Naive thymus-derived CD4-positive, alpha-beta T cell (primary cell): ENCODE measurements at places on chromosomes 12 and 14.

- DNase-seq = no peak
Measured at GRCh38 chr14:100736269-100737180, 9.8 kb downstream of the DLK1 start.

- DNase-seq = no peak
Measured at GRCh38 chr12:67594888-67595287, 53.7 kb upstream of the DYRK2 start.

GRCh38 chr14:72686101-72686500 is 207.8 kb downstream of the DPF3 start:
- no peak for DNase-seq

GRCh38 chr14:35229084-35229791 is 62.9 kb upstream of the PSMA6 start:
- no peak for DNase-seq

DNA sequence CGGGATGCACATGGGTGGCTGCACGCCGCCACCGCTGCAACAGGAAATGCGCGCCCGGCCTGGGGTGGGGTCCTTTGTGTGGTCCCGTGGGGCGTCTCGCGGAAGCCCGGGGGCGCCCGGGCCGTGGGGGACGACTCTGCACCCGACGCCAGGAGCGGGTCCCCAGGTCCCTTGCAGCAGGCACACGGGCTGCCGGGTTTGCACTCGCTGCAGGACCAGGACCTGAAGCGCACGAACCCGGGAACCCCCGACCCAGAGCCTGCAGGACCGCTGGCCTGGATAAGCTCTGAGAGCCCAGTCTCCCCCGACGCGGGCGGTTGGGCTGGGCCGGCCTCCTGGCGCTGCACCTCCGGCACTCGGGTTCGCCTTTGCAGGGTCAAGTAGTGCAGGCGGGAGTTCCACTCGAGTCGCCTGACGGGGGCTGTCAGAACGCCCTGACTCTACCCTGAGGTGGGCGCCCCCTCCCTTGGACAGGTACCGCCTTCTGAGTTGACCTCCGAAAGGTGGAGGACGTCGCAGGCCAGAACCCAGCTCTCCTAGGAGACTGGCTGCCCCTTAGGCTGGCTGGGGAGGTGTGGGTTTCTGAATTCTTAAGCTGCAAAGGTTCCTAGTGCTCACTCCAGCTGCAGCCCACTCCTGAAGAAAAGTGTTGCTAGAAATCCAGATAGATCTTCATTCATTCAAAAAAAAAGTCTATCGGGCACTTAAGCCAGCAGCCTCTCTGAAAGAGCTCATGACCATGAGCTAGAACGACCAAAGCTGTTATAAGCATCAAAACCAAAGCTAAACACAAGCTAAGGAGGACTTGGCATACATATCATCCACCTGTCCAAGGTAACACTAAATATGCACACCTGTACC is 68.0 kb downstream of the RNF34 start:
- peak; percentile 23 for DNase-seq

DNA sequence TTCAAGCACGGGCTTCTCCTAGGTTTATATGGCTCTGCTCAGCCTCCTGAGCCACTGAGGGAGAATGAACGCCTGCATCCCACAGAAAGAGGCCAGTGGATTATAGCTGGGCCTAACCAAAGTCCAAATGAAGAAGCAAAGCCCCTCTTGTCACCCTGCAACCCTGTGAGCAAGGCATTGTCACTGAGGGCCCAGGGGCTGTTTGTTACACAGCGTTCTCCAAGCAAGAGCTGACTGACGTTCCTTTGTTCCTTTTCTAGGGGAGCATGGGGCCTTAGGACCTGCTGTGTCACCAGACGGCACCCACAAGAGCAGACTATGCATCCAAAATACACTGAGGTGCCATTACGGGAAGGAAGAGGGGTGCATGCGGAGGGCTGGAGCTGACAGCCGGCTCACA is 4.3 kb upstream of the FBRSL1 start:
- no peak for DNase-seq

DNA sequence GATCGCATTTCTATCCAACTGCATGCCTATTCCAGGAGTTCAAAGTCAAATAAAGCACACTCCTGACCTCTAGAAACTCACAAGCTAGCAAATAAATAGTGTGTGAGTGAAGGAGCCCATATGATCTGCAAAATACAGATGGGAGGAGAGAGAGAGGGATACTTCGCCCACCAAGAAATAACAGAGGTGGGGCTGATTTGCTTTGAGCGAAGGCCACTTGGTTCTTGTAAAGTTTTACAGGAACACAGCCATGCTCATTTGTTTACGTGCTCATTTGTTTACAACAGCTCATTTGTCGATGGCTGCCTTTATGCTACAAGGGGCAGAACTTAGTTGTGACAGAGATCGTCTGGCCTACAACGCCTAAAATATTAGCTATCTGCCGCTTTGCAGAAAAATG is 63.4 kb upstream of the GPATCH2L start:
- no peak for DNase-seq

DNA sequence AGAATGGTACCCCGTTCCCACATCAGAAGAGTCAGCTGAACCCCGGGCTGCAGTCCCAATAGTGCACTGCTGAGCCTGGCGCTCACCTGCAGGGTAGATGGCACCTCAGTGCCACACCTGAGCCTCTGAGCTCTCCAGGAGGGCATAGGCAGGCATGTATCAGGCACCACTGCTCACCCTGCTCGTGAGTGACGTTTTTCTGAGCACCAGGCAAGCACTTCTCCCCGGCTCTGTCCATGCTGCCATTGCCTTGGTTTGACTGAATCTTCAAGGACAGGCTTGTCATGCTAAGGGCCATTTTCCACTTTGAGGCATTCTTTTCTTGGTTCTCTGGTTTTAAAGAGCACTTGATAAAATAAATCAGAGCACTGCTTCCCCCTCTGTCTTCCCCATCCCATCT is 161.6 kb upstream of the PRMT8 start:
- DNase-seq = no peak

DNA sequence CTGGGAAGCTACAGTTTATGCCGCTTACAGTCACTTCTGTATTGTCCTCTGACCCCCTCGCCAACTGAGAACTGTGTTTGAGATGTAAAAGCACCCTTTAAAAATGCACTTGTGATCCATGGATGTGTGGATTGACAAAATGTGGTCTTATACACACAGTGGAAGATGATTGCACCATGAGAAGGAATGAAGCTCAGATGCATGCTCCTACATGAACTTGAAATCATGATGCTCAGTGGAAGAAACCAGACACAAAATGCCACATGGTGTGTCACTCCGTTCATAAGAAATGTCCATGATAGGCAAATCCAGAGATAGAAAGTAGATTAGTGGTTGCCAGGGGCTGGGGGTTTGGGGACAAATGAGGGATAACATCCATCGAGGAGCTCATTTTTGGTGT is 58.0 kb downstream of the PITPNM2 start:
- DNase-seq = no peak
